ENCODE measurements at places on chromosomes 6 and 20.

- DNase-seq, result no peak
Observed at GRCh38 chr20:32467506-32468312, 109.6 kb downstream of the ASXL1 start.

- DNase-seq, result no peak
Observed at GRCh38 chr20:41045671-41046070, 17.0 kb downstream of the TOP1 start.

GRCh38 chr6:122673343-122673961, 63.2 kb downstream of the PKIB start:
- DNase-seq, result no peak

GRCh38 chr6:84554074-84554473, 210.3 kb downstream of the TBX18 start:
- DNase-seq, result peak; percentile 48

DNA sequence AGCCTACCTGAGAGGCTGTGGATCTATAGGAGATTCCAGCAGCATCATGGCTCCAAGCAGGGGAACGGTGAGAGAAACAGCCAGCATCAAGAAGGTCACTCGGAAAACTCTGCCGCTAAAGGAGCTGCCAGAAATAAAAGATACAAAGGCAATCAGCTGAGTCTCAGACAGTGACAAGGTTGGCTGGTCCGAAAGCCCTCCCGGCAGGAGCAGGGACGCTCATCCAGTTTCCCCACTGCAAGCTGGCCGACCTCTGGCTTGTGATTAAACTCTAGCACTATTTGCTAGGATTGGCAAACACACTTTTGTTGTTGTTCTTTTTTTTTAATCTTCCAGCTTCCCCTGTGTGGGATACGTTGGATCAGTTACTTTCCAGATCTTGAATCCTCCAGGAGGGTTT, 8.7 kb downstream of the APMAP start:
- no peak for DNase-seq

GRCh38 chr6:10215326-10216110, 199.4 kb downstream of the TFAP2A start:
- no peak for DNase-seq

DNA sequence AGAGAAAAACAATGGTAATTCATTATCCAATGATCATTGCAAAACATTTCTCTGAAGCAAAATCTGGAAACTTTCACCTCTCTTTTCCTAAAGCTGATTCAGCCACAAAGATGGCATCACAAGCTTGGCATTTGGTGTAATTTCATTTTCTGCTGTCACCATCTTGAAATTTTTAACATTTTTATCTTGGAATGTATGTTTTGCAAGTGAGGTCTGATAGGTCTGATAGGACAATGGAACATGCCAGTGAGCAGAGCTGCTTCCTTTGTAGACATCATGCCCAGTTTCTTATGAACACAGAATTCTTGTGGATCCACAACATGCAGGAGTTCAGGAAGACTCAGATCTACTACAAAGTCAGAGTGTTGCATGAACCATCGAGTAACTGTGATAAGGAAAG, 969.6 kb downstream of the EYS start:
- DNase-seq, result no peak

GRCh38 chr6:158799051-158799792, 19.9 kb downstream of the EZR start:
- no peak for DNase-seq

GRCh38 chr20:31572042-31572700, 32.9 kb upstream of the ID1 start:
- DNase-seq, result no peak

DNA sequence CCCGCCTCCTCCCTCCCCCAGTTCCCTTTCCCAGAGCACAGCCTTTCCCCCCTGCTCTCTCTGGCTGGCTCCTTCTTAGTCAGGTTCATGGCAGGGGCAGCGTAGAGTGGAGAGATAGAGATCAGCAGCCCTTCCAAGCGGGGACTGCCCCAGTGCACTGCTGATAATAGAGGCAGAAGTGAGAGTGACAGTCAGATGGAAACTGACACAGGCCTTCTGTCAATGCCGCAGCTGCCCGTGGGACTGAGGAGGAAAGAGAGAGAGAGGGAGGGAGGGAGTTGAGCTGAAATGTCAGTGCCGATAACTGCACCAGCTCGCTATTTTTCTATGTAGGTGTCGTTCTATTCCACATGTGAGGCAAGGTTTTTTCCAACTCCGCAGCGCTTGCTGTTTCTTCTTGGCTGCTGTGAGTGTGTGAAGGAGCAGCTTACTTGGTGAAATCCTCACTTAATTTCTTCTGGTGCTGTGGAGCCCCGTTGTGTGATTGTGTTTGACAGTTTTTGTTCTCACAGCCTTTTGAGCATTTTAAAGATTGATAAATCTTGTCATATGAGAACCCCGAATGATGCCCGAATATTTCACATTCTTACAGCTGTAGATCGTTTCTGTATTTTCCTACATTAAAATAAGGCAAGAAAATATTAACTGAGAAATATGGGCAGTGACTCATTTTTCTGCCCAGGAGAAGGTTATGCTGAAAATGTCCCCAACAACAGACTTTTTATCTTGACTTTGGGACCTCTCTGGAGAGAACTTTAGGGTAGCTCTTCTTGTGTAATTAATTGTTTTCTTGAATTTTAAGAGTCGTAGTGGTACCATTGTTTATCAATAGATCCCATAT, 386.4 kb upstream of the MMS22L start:
- peak; percentile 38 for DNase-seq

- DNase-seq, result no peak
Observed at GRCh38 chr20:62503401-62504178, 27.8 kb upstream of the GATA5 start.

DNA sequence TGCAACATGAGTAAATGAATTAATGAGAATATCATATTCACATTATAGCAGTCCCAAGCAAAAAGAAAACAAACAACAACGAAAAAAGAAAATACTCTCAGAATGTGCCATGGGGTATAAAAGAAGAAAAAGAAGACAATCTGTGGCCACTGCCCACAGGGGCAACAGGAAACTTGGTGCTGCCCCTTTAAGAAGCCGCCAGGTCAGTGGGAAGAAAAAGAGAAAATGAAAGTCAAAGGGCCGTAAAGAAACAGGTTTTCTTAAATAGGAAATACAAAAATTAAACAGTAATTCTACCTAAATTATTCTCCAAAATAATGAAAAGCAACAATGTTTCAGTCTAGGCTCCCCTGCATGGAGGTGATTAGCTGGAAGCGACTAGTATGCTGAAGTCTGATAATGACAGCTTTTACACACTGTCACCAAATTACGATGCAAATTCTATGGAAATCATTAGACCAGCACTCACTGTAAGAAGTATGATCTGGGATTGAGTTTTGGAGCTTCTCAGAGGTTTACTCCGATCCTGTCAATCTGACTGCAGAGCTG, 23.6 kb downstream of the GMDS start:
- no peak for DNase-seq

DNA sequence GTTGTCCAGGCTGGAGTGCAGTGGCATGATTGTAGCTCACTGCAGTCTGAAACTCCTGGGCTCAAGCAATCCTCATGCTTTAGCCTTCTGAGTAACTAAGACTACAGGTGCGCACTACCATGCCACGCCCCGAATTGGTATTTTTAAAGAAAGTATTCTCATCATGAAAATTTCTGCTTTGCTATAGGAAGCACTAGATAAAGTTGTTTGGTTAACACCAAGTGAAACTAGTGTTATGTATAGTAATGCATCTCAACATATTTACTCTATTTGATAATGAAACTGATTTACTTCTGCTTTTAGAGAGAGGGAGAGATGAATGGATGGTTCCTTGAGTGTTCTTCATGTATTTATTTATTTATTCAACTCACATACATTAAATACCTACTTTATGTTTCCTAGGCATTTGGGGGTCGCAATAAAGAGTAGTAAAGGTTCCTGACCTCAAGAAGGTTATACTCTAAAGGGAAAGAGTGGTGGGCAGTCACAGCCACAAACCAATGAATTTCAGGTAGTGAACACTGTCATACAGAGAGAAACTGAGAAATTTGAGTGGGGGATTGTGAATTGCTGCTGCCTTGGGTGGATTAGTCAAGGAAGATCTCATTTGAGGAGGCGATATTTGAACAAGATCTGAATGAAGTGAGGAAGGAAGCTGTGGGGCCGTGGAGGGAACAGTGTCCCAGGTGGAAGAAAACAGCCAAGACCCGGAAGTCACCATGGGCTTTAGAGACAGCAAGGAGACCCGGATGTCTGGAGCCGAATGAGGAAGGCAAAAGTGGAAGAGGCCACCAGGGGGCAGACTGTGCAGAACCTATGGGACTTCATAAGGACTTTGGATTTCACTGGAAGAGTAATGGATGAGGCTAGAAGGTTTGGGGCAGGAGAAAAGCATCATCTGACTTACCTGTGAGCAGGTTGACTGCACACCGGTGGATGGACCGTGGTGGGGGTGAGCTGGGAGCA, 185.6 kb downstream of the TSHZ2 start:
- no peak for DNase-seq

Measured in muscle of back (tissue), 13 donors.